NCI-H1048 (cell line): ENCODE measurements at places on chromosomes 3 and 15.

DNA sequence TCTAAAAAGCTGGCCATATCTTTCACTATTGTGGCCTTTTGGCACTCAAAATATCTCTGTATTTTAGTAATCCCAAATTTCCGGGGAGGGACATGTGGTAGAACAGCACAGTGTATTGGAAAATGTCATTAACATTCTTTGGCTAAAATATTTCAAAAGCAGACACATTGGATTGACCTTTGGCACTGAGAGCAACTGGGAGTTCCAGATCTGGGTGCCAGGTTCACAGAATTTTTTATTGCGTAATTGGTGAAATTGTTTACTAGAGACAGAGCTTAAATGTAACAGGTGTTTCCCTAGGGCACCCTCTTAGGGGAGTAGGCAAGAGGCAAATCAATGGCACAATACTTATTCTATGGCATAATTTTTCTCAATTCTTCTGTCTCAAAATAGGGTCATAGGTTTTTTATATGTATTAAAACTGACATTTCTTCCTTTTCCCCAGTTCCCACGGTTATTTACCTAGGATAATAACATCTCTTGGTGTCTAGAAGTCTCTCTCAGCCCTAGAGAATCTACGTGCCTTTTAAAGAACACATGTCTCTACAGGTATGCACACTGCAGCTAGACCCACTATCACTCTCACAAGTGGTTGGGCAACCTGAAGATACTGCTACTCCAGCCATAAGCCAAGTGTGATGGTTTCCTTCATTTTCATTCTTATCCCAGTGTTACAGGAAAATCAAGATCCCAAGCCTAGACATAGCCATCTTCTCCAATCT, 10.6 kb downstream of the RBMS3 start:
- DNase-seq, result no peak

GRCh38 chr15:60523056-60523455, 44.1 kb upstream of the ICE2 start:
- no peak for DNase-seq

GRCh38 chr3:119810018-119810435, 28.1 kb downstream of the NR1I2 start:
- no peak for DNase-seq

- no peak for DNase-seq
Measured at GRCh38 chr3:170701696-170702678, 116.1 kb upstream of the SLC7A14 start.

- DNase-seq, result no peak
Measured at GRCh38 chr3:11915621-11916424, 69.1 kb upstream of the TAMM41 start.

DNA sequence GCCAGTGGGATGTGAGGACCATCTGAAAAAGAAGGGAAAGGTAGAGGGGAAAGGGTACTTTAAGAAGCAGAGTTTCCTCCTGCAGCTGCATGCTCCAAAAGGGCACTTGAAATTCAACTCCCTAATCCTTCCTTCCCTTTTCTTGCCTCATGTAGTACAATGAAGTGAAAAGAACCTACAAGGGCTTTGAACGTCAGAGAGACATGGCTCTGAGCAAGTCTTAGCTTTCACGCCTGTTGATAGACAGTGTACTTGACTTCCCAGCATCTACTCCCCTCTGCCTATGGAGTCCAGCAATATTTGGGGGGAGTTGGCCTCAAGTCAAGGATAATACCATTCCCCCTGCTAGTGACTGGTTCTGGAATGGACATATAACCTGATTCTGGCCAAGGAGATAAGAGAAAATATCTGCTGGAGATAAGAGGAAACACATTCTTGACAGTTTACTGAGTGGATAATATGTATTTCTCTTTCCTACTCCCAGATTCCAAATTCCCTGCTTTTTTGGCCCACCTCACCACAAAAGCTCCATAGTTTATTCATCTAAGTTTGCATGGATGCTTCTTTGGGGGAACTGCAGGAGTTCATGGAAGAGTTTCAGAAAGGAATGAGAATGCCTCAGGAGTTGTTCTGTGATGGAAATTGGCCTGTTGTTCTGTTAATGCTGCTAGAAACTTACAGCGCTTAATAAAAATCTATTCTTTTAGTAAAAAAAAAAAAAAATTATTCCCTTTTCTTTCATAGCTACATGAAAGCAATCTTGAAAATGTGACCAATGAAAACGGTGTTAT, 193.0 kb upstream of the TPM1 start:
- no peak for DNase-seq

GRCh38 chr3:52350981-52351761, 35.1 kb downstream of the DNAH1 start:
- DNase-seq, result no peak

DNA sequence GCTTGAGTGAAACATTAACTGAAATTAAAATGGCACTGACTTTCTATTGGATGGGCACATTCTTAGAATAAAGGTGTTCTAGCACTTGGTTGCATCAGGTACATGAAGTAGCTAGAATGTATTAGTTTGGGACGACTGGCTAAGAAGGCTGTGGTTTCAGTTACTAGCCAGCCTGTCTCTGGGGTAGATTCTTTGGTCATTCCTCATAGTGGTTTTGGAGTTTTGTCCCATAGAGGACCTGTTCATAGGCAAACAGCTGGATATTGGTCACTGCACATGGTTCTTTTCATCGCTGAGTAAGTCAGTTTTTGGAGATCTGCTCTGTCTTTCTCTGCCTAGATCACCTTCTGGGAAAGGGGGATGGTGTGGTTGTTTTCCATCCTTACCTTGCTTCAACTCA, 55.3 kb downstream of the ADAMTSL3 start:
- DNase-seq, result no peak

GRCh38 chr15:31237043-31237324, 89.7 kb upstream of the KLF13 start:
- no peak for DNase-seq

DNA sequence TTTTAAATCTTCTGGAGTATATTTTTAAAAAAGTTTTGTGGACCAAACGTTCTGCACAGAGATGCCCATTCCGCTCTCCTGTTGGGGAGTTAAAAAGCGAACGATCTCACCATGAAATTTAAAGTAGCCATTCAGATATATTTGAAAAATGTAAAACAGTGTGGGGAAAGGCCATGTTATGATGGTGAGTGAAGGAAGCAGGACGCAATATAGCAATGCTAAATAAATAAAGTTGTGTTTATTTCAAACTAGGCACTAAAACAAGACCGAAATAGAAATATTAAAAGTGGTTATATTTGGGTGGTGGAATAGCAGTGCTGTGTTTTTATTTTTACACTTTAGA, 327 bp upstream of the CCDC13 start:
- no peak for DNase-seq

DNA sequence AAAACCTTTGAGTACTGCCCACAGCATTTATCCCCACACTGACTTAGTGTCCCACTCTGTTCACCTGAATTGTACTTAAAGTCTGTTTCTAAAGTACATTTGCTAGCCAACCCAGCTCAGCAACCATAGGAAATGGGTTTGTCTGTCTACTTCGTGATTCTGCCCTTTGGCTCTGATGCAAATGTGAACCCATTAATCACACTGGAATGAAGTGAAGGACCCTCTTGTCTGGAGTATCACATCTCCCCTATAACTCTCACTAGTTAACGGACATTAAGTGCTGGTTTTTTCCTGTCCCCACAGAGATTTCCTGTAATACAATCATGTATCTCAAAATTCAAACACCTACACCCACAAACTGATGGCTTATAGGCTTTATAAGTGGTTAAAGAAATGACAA, 20.5 kb downstream of the EID1 start:
- DNase-seq, result no peak

GRCh38 chr15:76967067-76967466, 27.9 kb upstream of the PSTPIP1 start:
- no peak for DNase-seq

DNA sequence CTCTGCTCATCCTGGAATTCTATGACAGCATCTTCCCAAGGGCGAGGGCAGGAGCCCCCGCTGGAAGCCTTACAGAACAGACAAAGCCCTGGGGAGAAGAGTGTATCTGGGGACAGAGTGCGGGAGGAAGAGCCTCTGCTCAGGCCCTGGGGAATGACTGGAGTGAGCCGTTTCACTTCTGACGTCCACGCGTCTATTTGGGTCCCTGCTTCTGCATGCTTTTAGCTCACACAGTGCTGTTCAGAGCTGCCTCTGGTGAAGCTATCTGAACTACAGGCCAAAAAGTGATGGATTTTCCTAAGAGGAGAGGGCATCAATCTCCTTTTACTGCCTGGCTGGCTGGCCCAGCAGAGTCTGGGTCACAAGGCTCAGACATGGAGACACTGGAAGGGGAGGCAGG, 311.8 kb downstream of the NTRK3 start:
- DNase-seq, result no peak

DNA sequence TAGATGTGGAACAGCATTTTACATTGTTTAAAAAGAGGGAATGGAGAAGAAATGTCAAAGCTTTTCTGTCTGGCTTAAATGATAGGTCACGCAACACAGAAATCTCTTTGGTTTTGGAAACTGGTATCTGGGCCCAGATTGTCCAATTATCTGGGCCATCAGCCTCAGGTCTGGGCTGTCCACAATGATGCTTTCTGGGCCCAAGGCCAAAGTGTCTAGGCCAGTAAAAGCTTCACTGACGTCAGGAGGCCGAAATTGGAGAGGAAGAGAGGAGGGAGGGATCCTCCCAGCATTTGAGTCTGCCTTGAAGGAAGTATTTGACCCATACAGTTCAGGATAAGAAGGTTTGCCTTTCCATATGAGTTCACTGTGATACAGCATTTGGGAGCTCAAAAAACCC, 60.7 kb upstream of the ALDH1A3 start:
- DNase-seq, result no peak

- DNase-seq, result no peak
Measured at GRCh38 chr3:38738630-38739395, 77.2 kb downstream of the SCN10A start.

DNA sequence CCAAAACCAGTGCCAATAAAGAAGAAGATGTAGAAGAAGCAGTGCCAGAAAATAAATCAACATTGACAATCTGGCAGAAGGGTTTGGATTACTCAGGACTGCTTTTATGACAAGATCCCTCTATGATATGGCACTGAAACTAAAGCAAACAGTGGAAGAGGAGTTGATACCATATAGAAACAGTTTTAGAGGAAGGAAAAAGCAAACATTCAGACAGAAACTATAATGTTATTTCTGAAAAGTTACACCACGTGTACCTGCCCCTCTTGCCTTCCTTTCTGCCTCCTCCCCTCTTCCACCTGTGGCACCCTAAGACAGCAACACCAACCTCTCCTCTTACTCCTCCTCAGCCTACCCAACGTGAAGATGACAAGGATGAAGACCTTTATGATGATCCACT, 63.0 kb downstream of the SFMBT1 start:
- no peak for DNase-seq
